ENCODE measurements at places on chromosomes 7 and 10.

- DNase-seq, result no peak
Measured at GRCh38 chr7:93359520-93360198, 127.5 kb downstream of the VPS50 start.

DNA sequence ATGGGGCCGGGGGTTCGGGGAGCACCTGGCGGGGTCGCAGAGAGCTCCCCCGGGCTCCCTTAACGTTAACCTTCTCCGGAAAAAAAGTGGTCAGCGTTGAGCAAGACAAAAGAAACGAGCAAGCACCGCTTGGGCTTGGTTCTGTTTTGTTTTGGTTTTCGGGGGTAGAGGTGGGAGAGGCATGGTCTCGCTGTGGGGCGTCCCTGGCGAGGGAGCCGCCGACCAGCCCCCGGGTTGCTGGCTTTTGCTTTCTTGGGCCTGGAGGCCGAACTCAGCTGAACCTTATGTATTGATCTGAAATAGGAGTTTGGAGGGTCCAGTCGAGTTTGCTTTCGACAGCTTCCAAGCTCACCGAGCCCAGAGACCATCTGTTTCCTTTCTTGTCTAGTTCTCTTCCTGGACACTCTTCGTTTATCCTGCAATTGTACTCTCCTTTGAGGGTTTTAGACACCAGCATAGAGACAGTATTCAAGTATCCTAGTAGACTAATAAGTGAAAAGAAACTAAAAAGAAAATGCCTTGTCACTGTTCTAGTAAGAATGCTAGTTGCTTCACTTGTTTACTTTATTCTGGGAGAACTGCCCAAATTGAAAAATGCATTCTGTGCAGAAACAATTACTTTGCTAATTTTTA is 980 bp downstream of the FHIP2A start:
- peak; percentile 8 for DNase-seq

- no peak for DNase-seq
Measured at GRCh38 chr7:7793249-7793648, 74.8 kb upstream of the RPA3 start.

- no peak for DNase-seq
Measured at GRCh38 chr7:105269397-105269796, 119.3 kb downstream of the SRPK2 start.

GRCh38 chr10:22553452-22553995 is 160.9 kb downstream of the PIP4K2A start:
- DNase-seq, result no peak

GRCh38 chr7:2510909-2511768 is 8.4 kb upstream of the LFNG start:
- no peak for DNase-seq

- no peak for DNase-seq
Measured at GRCh38 chr7:148318838-148319237, 271.7 kb upstream of the C7orf33 start.

DNA sequence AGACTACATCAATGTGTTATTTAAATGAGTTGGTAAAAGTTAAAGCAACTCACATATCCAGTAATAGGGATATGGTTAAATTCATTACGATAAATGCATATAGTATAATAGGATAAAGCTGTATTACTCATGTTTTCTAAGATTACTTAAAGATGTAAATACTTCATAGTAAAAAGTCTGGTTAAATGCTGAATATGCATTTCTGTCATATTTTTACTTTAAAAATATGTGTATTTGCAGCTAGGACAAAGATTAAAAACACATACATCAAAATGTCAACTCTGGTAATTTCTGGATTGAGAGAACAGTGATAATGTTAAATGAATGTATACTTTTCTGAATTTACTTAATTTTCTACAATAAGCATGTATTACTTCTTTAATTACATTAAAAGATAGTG is 15.1 kb downstream of the PPP1R9A start:
- DNase-seq, result no peak

DNA sequence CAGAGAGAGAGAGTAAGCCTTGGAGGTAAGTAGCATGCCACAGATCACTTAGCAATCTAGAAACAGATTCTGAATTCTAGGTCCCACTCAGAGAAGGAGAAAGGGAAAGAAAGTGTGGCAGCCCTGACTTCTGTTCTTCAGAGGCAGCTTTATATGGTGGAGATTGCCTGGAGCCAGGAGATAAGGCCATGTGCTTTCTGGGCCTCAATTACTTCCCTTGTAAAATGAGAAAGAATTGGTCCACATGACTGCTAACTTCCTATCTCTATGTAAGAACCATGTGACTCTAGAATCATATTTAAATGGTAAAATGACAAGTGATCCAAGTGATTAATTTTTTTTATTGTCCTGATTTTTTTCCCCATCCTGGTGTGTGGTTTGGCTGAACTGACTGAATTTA is 64.1 kb downstream of the HHEX start:
- DNase-seq, result no peak

DNA sequence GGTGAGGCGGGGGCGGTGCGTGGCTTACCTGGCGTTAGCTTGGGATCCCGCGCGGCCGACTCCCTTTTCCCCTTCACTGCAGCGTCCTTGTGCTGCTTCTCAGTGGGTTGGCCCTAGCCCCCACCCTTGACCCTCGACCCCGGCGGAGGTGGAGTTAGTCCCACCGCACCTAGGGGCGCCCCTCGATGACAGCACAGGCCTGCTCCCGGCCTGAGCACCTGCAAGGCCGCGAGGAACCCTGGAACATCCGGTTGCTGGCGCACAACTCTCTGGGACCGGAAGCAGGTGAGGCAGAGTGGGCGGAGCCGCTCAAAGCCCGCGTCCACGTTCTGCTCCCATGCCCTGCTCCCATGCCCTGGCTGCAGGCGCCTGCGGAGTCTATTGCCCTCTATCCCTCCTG is 266.9 kb downstream of the USP6NL start:
- no peak for DNase-seq

- DNase-seq, result no peak
Measured at GRCh38 chr7:155797262-155798250, 14.7 kb downstream of the SHH start.

- DNase-seq, result no peak
Measured at GRCh38 chr7:115962340-115962739, 68.2 kb downstream of the TFEC start.

- DNase-seq, result no peak
Measured at GRCh38 chr10:33304423-33305225, 29.8 kb downstream of the NRP1 start.

DNA sequence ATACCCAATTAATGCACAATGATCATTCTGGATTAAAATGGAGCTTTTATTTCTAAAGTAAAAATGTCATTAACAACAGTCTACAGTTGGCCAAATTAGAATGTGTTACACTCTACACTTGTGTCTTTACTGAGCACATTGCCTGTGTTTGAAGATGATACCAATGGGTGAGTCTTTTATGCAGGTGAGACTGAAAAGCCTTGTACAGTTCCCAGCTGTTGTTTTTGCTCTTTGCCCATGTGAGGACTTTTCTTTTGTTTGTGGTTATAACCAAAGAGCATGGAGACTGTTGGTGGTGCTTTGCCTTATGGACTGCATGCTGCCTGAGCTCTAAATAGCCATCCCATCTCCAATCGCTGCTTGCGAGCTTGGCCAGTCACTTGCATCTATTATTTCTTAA is 264.5 kb downstream of the GATA3 start:
- DNase-seq, result no peak
